ENCODE measurements at places on chromosomes 1 and 21. TPM values are rescaled to one million over a fixed set of nuclear protein-coding genes. Genes with fewer than 3 reads are reported as not detected.

Gene ARHGEF16
- polyA plus RNA-seq, result 15.5 TPM

Gene AMY1B
- polyA plus RNA-seq, result not detected

DNA sequence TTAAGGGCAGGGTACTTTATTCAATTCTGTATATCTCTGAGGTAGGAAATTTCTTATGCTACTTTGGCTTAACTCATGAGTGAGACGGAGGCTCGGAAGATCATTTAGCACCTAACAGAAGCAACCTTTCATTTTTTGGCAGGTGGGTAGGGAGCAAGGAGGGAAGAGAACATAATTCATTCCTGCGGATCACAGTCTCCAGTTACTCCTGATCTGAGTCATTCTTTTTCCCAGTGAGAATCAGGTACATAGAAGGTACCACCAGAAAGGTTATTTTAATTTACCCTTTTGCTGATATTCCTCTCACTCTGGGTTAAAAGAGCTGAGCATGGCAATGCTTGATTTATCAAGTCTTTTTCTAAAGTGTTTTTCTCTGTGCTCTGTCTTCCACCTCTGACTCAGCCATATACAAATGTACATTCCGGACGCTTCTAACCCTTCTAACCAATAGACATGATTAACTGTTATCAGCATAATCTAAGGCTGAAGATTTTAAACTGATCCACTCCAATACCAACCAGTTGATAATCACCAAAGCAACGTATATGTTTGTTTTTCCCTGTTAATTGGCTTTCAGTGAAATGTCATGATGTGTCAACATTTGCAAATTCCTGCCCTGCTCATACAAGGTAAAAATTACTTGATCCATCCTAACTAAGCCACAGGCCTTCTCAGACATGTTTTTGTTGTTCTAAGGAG lies 271.7 kb downstream of the DUSP10 start:
- DNase-seq, result no peak
- no peaks in the 10 kb centered on the region for H3K27me3 ChIP-seq
- H3K27ac ChIP-seq, result no peak overlapping the region
- no peaks in the 10 kb centered on the region for H3K36me3 ChIP-seq
- no peak overlapping the region for H3K4me3 ChIP-seq

DNA sequence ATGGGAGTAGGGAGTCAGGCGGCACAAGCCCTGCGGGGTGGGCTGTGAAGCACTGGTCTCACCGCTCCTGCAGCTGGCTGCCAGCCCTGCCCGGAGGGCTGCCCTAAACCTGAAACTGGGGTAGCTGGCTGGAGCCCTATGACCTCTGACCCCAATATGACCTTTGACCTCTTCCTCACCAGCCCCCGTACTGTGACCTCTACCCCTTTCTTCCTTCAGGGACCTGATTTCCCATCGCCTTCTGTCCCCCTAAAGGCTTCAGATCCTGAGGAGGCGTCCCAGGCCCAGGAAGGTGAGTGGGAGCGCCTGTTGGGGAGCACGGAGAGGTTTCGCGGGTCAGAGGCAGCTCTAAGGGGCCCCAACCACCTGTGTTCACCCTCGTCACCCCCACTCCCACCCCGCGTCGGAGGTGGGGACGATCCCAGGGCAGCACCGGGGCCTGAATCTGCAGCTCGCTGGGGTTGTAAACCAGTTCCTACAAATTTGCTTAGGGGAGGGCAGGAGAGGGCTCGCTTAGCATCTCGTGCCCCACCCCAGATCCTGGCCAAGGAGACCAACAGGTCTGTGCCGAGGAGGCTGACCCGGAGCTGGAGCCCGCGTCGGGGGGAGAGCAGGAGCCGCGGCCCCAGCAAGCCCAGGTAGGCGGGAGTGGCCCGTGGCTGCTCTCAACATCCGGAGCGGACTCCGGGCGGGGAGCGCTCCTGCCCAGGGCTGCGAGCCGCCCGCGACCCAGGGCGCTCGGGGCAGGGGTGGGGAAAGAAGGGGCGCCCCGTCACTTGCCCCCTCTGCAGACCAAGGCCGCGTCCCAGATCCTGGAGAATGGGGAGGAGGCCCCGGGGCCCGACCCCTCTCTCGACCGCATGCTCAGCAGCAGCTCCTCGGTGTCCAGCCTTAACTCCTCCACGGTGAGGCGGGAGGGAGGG lies 7.3 kb downstream of the SYTL1 start:
- DNase-seq, result peak; percentile 87
- H3K27ac ChIP-seq, result no peak overlapping the region
- peak overlapping the region; percentile 44 for H3K4me3 ChIP-seq
- H3K27me3 ChIP-seq, result no peaks in the 10 kb centered on the region
- no peaks in the 10 kb centered on the region for H3K36me3 ChIP-seq
- no peaks in the 10 kb centered on the region for H3K4me1 ChIP-seq

DNA sequence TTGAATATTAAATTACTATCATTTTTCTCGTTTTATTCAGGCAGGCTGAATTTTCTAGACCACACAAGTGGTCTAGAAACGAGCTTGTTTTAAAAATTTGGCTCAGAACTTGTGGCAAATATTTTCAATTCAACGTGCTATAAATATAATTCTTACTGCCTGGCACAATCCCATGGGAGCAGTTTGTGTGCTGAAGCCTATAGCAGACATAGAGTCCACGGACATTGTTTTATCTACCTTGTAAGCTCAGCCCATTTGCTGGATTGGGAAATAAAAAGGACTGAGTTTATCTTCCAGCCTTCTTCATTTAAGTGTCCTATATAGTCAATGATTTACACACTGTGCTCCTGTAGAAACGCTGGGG lies 103.4 kb downstream of the ZBTB18 start:
- no peak for DNase-seq
- H3K27ac ChIP-seq, result no peak overlapping the region
- H3K4me1 ChIP-seq, result no peaks in the 10 kb centered on the region
- H3K27me3 ChIP-seq, result no peaks in the 10 kb centered on the region
- no peaks in the 10 kb centered on the region for H3K36me3 ChIP-seq

- no peaks in the 10 kb centered on the region for H3K36me3 ChIP-seq
- H3K4me1 ChIP-seq, result no peaks in the 10 kb centered on the region
- no peaks in the 10 kb centered on the region for H3K27me3 ChIP-seq
- H3K4me3 ChIP-seq, result no peak overlapping the region
Observed at GRCh38 chr1:87170157-87170556, 158.5 kb upstream of the LMO4 start.

GRCh38 chr1:70727886-70728489 lies 316.9 kb downstream of the CTH start:
- no peaks in the 10 kb centered on the region for H3K36me3 ChIP-seq
- no peak for DNase-seq

GRCh38 chr1:182672487-182672836 lies 11.9 kb downstream of the RGS8 start:
- no peaks in the 10 kb centered on the region for H3K4me1 ChIP-seq
- H3K4me3 ChIP-seq, result no peak overlapping the region
- DNase-seq, result no peak

DNA sequence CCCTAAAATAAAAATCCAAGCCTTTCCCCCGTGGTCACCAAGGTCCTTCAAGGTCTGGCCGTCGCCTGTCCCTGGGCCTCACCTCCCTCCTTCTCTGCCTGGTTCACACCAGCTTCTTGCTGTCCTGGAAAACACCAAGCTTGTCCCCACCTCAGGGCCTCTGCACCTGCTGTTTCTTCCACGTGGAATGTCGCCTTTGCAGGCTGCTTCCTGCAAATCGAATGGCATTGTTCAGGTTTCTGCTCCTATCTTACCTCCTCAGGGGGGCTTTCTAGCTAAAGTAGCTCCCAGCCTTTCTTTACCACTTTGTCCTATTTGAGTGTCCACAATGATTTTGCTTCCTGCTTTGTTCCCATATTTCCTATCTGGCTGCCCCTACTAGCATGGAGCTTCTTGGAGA lies 3.3 kb upstream of the CASZ1 start:
- no peaks in the 10 kb centered on the region for H3K27me3 ChIP-seq
- no peak overlapping the region for H3K27ac ChIP-seq
- peaks cover 9% of the 10 kb centered on the region for H3K4me1 ChIP-seq
- H3K36me3 ChIP-seq, result no peaks in the 10 kb centered on the region

- H3K4me3 ChIP-seq, result no peak overlapping the region
- no peaks in the 10 kb centered on the region for H3K36me3 ChIP-seq
- peak; percentile 11 for DNase-seq
- H3K27me3 ChIP-seq, result no peaks in the 10 kb centered on the region
Observed at GRCh38 chr1:172845371-172845770, 186.5 kb downstream of the FASLG start.

DNA sequence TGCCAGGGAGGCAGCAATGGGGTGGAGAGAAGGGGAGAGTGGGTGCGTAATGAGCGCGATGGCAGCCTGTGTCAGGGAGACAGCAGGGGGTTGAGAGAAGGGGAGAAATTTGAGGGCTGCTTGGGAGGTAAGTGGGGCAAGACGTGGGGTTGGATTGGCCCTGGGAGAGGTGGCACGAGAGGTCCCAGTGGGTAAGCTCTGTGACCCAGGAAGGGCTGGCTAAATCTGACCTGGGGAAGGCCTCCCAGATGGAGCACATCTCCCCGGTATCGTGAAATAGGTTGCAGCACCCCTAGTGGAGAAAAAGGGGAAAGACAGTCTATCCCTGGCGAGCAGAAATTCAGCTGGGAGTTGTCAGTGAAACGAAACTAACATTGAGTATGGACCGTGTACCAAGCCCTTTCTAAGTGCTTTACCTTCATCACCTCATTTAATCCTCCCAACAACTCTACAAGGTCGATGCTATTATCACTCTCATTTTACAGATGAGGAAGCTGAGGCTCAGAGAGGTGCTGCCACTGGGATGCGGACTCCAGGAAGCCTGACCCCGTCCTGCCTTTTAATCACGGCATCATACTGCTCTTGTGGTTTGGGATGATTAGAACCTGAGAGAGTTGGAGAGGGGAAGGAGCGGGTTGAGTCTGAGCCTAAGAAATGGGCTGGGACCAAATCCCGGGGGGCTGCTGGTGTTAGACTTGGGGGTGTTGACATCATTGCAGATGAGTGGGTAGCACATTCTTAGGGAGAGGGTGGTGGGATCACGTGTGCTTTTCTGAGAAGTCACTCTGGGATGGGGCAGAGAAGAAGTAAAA lies 56.6 kb upstream of the RPL11 start:
- no peaks in the 10 kb centered on the region for H3K36me3 ChIP-seq
- peak overlapping the region; percentile 70 for H3K4me3 ChIP-seq
- no peaks in the 10 kb centered on the region for H3K27me3 ChIP-seq
- peak overlapping the region; percentile 72 for H3K27ac ChIP-seq

- H3K4me1 ChIP-seq, result no peaks in the 10 kb centered on the region
- H3K27me3 ChIP-seq, result no peaks in the 10 kb centered on the region
- H3K36me3 ChIP-seq, result no peaks in the 10 kb centered on the region
- H3K27ac ChIP-seq, result no peak overlapping the region
Observed at GRCh38 chr1:4312024-4312423, 342.4 kb upstream of the AJAP1 start.
